SIG-M5 (cell line): ENCODE measurements at places on chromosomes 2 and 18.

DNA sequence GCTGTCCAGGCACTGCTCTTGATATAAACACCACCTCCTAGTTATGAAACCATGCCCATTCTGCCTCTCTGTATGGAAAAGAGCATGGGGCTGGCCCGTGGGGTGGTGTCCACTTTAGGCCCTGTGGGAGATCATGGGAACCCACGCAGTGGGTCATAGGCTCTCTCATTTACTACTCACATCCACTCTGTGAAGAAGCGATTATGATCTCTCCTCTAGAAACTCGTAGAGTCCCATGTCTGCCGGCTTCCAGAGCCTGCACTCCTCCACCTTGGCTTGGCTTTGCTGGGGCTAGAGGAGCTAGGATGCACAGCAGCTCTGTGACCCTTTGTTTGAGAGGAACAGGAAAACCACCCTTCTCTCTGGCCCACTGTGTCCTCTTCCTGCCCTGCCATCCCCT is 15.9 kb downstream of the EMX1 start:
- no peak for DNase-seq

GRCh38 chr2:21268878-21269224 is 145.1 kb downstream of the TDRD15 start:
- no peak for DNase-seq

DNA sequence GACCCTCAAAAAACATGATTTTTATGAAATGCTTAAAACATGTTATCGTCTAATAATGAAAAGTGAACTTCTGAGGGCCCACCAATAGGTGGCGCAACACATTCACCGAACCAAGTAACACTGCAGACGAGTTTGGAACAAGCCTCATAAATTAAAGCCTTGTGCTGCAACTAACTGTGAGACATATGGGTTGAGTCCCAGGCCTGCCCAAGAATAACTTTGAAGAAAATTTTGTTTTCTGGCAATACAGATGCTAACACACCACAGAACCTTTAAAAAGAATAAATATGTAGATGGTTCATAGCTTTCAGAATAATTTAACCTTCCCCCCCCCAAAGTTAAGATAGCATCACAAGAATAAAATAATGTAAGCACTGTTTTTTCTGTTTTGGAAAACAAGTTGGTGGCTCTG is 285.9 kb downstream of the RNF144A start:
- DNase-seq = no peak

DNA sequence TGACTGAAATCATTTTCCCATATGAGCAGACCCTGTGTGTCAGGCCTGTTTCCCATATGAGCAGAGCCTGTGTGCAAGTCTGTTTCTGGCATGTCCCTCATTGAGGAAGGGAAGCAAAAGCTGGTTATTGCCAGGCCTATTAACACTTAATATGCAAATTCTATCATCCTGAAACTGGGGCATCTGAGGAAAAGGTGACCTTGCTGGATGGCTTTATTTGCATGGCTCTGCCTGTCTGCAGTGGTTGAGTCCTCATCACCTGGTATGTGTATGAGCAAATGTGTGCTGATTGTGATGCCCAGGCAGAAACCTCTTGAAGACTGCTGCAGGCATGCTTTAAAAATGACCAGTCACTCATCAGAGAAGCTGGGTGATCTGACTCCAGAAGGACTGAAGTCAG is 31.2 kb downstream of the EIF4E2 start:
- DNase-seq = no peak

- no peak for DNase-seq
These were observed 85.6 kb downstream of the CD8B2 start for GRCh38 chr2:106572541-106573450.

GRCh38 chr2:96201338-96201737 is 7.3 kb downstream of the STARD7 start:
- DNase-seq = no peak
